LoVo (cell line): ENCODE measurements at places on chromosomes 5 and 9.

DNA sequence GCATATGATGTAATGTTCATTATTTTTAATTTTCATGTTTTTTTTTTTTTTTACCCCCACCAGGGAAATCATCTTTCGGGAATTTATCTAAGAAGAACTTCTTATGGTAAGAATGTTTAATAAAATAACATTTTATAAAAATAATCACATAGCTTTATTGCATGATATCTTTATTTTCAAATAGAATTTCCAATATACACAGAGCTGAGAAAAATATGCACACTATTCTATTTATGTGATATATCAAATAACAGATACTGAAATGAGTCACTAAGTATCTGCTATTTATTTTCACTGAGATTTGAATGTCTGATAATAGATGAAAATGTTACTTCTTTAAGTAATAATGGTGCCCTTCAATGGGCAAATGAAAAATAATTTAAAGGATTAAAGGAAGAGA lies 1217.3 kb downstream of the MAT2B start:
- DNase-seq, result no peak

DNA sequence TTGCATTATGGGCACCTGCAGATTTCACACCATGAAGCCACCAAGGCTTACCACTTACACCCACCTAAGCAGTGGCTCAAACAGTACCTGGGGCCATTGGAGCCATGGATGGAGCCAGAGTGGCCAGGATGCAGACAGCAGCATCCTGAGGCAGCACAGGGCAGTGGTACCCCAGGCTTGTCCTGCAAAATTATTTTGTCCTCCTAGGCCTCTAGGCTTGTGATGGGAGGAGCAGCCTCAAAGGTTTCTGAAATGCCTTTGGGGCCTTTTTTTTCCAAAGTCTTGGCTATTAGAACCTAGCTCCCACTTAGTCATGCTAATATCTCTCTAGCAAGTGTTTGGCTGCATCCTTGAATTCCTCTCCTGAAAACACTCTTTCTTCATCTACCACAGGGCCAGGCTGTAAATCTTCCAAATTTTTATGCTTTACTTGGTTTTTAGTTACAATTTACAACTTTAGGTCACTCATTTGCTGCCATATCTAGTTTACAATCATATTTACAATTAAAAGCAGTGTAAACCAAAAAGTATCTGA lies 15.7 kb downstream of the TMC1 start:
- DNase-seq, result no peak

DNA sequence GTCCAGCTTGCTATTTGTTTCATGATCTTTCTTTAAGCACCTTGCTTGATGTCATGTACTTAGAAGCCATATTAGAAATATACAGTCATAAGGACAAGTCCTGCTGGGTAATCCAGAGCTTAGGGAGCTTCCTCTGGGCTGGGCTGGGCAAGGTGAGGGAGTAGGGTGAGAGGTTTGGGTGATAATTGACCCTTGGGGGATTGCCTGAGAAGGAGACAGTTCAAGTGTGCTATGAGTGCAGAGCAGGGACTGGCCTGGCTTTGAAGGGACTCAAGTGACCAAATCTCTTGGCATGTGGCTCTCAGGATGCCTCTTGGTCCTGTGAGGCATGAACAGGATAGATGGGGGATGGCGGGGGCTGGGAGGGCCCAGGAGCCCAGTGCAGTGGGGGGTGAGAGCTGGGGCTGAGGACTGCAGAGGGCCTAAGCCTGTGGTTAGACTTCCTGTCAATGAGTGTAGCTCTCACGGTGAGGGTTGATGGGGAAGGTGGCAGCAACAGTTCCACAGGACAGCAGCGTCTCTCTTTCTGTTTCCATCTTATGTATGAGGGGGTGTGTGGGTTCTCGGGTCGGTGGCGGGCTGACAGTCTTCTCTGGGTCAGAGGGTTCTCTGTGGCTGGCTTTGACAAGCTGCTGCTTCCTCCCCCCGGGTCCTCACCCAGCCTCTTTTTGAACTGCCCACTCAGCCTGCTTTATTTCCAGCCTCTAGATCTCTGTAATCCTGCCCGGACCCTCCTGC lies 53.5 kb downstream of the RGS3 start:
- DNase-seq, result no peak

DNA sequence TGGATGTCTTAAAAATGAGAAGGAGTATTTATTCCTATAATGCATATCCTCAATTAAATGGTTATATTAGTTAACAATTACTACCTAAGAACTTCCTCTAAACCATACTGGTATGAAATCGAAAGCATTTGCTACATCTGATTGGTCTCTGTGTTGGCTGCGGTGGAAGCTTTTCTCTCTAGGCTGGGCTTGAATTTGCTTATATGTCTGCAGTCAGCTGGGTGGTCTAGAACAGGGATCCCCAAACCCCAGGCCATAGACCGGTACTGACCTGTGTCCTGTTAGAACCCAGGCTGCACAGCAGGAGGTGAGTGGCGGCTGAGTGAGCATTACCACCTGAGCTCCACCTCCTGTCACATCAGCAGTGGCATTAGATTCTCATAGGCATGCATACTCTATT lies 112.3 kb downstream of the TLE4 start:
- DNase-seq, result no peak

DNA sequence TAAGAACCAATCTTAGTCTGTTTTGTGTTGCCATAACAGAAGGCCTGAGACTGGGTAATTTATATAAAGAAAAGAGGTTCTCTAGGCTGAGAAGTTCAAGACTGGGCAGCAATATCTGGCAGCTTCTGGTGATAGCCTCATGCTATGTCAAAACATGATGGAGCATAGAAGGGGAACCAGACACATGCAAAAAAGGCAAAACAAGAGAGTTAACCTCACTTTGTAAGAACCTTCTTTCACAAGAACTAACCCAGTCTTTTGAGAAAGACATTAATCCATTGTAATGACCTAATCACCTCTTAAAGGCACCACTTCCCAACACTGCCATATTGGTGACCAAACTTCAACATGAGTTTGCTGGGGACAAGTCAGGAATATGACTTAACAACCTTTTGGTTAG lies 37.3 kb downstream of the FSD1L start:
- no peak for DNase-seq

GRCh38 chr9:21711504-21711903 lies 90.9 kb upstream of the MTAP start:
- DNase-seq, result peak; percentile 32
